Hepatocyte (in vitro differentiated cells): ENCODE measurements at places on chromosomes 12 and 14. TPM values are rescaled to one million over a fixed set of nuclear protein-coding genes. Genes with fewer than 3 reads are reported as not detected.

KLRK1 gene
- total RNA-seq: not detected in 2 replicates

NRL gene
- total RNA-seq: 1.2 and 4.8 TPM in 2 replicates

KRT74 gene
- total RNA-seq: not detected in 2 replicates

DPF3 gene
- 0.47 and 0.76 TPM in 2 replicates for total RNA-seq

ZNF641 gene
- total RNA-seq: 37.1 and 37.2 TPM in 2 replicates

NANOG gene
- total RNA-seq: 1.9 and 2.1 TPM in 2 replicates

TAS2R7 gene
- total RNA-seq: not detected in 2 replicates

ARHGAP9 gene
- 0.44 and 2.0 TPM in 2 replicates for total RNA-seq
